Endodermal cell (in vitro differentiated cells): ENCODE measurements at places on chromosomes 12 and 14. TPM values are rescaled to one million over a fixed set of nuclear protein-coding genes. Genes with fewer than 3 reads are reported as not detected.
A peak's percentile ranks its signal among the peaks of the same experiment; 100 is the strongest.

OVCH1 gene
- 0.13 TPM in 1 of 3 replicates, not detected in the others for total RNA-seq

DNA sequence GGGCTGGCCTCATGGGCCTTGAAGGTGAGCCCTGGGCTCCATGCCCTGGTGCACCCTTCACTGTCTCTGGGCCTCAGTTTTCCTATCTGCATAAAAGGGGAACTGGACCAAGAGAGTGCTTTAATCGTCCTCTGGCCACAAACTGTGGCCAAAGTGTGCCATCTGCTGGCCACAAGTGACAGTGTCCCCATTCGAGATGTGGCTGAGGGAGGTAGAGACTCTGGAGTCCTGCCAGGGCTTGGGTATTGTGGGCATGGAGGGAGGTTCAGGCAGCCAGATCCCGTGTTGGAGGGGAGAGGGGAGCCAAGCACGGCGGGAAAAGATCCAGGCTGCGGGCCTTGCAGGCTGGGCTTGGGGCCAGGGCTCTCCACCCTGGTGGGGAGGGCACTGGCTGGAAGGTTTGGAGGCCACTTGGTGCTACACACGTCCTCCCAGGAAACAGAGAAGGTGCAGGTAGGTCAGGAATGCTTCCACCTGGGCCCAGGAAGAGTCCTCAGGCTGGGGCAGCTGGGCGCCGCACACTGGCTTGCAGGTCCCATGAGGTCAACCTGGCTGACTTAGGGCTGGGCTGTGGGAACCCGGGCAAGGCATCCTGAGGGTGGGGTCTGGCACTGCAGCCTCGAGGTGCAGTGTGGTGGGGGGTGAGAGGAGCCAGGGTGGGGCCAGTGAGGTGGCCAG, 7.3 kb upstream of the KIF26A start:
- peak; percentile 79 for DNase-seq

DNA sequence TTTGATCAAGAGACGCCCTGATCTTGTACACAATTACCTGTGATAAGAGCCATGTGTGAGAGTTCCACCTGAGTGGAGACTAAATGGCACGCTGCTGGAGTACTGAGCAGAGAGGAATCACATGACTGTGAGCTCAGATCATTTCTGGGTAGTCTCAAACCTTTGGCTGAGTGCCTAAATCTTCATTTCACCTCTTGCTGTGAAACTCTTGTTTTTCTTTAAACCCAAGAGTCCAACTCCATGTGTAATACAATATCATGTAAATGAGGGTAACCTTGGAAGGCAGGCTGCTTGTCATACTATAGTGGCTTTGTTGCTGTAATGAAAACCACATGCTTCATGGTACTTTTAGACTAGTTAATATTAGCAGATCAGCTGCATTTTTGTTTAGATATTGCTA, 156.9 kb downstream of the CAND1 start:
- DNase-seq, result no peak

DNA sequence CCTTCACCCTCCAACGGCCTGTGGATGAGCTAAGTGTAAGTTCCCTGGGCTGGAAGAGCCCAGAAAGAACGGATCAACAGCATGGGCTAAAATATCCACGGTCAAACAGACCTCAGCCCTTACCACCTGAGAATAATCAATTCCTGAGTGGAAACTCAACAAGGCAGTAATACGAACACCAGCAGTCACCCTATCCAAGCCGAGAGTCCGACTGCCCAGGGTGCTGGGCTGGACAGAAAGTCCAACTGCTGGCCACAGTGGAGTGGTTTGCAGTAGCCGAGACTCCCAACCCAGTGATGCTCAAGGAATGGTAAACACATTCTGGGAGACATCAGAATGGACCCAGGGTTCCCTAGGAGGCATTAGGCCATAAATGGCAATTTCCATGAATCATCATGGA, 36.8 kb downstream of the ANO2 start:
- DNase-seq, result peak; percentile 34

DNA sequence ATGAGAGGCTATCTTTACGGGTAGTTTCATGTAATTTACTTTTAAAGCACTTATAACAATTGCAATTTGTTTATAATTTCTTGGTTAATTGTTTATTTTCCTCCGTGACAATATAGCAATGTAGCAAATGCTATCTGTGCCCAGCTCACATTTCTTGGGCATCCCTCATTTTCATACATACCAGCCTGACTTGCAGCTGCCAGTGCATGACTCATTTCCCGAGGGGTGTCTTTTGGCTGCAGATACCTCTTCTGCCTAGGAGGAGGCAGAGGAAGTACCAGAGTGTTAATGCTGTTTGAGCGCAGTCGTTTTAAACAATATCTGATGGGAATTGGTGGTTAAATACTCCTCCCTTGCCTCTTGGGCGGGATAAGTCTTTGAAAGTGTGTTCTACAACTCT, 104.2 kb upstream of the ABCD2 start:
- peak; percentile 60 for DNase-seq

DNA sequence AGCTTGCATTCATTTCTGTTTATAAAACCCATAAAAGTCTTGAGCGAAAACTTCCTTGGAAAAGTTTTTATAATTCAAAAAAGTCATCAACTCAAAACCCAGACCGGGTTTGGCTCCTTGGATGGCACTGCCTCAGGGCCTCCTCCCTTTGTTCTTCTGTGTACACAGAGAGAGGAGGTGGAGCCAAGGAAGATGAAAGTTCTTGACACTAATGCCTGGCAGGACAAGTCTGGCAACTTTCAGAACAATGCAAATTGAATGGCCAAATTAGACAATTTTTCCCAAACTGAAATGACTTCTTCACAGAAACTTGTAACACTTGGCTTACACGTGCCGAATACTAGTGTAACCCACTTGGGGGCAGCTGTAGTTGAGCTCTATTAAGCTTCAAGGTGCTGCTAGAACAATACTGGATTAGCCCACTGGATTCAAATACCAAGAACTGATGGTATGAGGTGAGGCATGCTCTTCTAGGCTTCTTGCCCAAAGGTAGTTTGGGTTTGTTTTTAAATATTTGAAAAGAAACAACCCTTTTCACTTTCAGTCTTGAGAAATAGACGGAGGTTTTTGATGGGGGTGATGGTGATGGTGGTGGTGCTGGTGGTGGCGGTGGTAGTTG, 86.6 kb upstream of the FRMD6 start:
- no peak for DNase-seq

YBX3 gene
- 243 to 264 TPM (median 251 TPM) in 3 replicates for total RNA-seq

LMO3 gene
- total RNA-seq, result 3.2 and 4.2 TPM in 2 replicates

DNA sequence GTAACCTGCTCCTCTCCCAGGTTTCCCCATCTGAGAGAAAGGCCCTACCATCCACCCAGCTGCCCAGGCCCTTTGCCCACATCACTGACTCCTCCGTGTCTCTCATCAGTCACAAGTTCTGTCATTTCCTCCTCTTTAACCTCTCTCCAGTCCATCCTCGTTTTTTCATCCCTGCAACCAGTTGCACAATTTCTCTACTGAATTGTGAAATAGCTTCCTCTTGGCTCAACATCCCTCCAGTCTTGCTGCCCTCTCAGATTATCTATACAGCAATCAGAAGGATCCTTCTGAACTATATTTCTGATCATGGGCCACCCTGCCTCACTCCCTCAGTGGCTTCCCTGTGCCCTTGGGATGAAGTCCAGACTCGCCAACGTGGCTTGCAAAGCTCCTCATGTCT, 6.8 kb downstream of the FAM161B start:
- DNase-seq, result no peak

EIF2S1 gene
- total RNA-seq, result 71.0 to 136 TPM (median 119 TPM) in 3 replicates

DNA sequence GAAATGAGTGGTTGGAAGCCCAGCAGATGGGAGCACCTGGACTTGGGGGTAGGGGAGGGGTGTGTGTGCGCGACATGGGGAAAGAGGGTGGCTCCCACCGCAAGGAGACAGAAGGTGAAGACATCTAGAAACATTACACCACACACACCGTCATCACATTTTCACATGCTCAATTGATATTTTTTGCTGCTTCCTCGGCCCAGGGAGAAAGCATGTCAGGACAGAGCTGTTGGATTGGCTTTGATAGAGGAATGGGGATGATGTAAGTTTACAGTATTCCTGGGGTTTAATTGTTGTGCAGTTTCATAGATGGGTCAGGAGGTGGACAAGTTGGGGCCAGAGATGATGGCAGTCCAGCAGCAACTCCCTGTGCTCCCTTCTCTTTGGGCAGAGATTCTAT, 9.2 kb downstream of the GABARAPL1 start:
- no peak for DNase-seq

DNA sequence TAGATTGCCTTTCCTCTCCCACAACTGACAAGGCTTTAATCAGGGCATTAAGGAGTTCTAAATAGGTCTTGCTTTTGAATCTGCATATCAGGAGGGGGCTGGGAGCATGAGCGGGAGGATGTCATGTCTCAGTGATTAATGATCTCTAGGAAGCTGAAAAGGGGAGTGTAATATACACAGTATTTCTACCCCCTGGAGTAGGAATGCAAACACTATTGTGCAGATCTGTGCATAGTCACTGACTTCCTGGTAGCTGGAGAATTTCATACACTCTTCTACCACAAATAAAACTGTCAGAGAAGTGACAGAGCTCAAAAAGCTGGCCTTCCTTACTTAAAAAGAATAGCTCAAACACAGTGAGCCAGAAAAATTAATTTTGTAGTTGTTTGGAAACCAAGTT, 65.8 kb downstream of the RIC8B start:
- DNase-seq, result peak; percentile 62

DNA sequence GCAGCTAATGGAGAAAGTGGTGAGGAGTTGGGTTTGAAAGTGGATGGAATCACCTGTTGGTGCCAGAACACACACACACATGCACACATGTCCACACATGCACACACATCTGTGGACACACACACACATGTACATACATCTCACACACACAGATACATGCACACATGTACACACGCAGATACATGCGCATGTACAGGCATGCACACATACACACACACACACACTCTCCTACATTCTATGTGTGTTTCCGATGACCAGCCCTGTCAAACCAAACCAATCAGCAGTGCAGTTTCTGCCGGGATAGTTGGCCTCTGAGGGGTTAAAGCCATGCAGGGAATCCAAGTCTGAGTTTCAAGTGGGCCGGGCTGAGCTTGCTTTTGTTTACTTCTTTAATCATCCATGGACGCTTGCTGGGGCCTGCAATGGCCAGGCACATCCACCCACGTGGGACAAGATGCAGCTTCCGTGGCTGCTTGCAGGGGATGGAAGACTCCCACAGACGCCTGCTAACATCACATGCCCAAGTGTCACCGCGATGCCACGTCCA, 52.5 kb downstream of the GALNT9 start:
- no peak for DNase-seq

DNA sequence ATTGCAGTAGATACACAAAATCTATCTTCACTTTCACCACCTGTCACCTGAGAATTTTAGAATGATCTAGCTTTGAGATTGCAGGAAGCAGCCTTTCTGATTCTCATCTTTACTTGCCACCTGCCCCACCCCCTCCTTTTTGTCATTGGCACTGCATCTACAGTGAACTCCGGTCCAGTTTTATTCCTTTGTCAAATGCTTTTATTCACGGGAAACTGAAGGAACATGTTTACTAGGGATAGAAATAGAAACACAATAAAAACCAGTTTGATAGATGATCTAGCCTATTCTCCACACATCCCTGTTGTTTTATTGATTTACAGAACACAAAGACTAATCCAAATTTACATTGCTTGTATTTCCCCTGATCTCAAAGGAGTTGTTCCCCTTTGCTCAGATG, 471.7 kb upstream of the STXBP6 start:
- no peak for DNase-seq

GPR65 gene
- total RNA-seq, result not detected in 3 replicates

- DNase-seq, result no peak
These were observed at the start of gene PLEK2 for GRCh38 chr14:67411820-67412421. Gene PLEK2, minus strand, starts transcription at chr14:67412165. Its CDS starts 106 bp downstream, at chr14:67412059.

DNA sequence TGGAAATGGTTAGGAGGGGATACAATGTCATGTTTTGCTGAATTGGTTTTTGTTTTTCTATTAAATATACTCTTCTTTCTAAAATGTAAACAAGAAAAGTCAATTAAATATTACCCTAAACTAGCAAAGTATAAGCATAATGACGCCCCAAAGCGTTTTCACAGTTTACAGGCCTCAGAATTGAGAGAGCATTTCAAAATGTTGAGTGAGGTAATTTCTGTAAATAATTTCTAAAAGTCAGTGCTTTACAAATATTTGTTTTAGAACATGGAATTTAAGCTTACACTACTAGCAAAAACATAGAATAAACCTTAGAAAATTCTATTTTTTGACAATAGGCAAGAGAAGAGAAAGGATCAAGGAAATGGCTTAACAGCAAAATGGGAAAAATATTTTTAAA, 958.4 kb upstream of the USP15 start:
- no peak for DNase-seq

DNA sequence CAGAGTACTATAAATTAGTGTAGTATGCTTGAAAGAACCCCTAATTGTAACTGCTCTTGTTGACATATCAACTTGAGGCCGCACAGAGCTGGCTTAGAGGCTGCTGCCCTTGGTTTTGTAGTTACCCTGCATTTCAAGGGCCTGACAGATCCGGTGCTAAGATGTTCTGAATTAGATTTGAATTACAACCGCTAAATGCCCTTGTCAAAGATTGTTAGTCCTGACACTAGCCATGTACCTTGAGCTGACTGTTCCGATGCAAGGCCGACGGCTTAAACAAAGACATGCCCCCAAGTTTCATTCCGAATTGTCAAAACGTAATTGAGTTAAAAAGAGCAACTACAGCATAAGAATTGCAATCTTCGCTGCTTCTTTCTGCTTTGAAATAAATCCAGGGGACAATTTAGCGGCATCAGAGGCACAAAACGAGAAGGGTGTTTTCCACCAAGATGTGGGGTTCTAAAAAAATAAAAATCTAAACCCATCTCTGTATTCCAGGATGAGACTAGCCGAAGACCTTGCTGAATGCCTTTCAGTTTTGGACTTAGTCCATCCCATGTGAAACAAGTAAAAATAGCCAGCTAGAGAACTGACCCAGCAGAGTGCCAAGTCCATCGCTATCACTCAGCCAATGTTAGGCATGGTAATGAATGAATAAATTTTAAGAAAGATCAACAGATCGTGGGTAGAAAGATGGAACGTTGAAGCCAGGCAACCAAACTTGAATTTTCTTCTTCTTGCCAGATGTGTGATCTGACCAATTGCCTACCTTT, 148.7 kb downstream of the DICER1 start:
- DNase-seq, result no peak

EIF2S3B gene
- total RNA-seq, result 2.1 and 2.2 TPM in 2 replicates

DNA sequence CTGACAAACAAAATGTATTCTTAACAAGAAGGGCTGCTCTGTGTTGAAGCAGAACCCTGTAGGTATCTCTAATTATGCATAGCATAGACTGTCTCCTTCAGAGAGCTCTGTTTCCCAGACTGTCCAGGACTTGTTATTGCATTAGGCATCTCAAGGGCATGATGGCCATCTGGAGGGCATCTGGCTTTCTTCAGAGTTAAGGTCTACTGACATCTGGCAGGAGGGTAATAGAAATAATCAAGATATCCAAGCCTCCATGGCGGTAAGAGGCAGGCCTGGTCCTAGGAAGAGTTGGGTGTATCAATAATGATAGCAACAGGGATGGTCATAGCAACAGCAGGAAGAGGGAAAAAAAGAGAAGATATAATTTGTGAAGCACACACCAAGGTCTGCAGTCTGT, 161.2 kb downstream of the TTC8 start:
- DNase-seq, result no peak

GRCh38 chr14:61262082-61262481, 19.1 kb downstream of the TMEM30B start:
- no peak for DNase-seq

GDF3 gene
- 0.72 to 4.3 TPM (median 1.3 TPM) in 3 replicates for total RNA-seq

GPR137C gene
- total RNA-seq, result 7.9 to 11.7 TPM (median 9.3 TPM) in 3 replicates

GRCh38 chr12:75747572-75748021, 236.2 kb upstream of the KRR1 start:
- no peak for DNase-seq
